CD8-positive, alpha-beta memory T cell (primary cell): ENCODE measurements at places on chromosomes 4 and X. TPM values are rescaled to one million over a fixed set of nuclear protein-coding genes. Genes with fewer than 3 reads are reported as not detected.

The NAP1L2 gene
- 2.5 TPM for total RNA-seq

The ATP2B3 gene
- not detected for total RNA-seq

The TEC gene
- total RNA-seq = 2.4 TPM

The OCIAD1 gene
- 114 TPM for total RNA-seq

The SH2D1A gene
- total RNA-seq = 94.6 TPM

The TRPC5OS gene
- total RNA-seq = not detected

The DUSP21 gene
- total RNA-seq = not detected

The TRMT10A gene
- total RNA-seq = 8.1 TPM

The SEPTIN6 gene
- 125 TPM for total RNA-seq

The EREG gene
- total RNA-seq = not detected

The GAGE1 gene
- not detected for total RNA-seq

The MAGEA2 gene
- not detected for total RNA-seq

The TMEM150C gene
- total RNA-seq = not detected

The SAGE1 gene
- not detected for total RNA-seq

- no peak for DNase-seq
Observed at GRCh38 chrX:23631136-23631535, 36.2 kb upstream of the PRDX4 start.

- no peak for DNase-seq
Observed at GRCh38 chrX:103747163-103747562, 29.5 kb upstream of the PLP1 start.

DNA sequence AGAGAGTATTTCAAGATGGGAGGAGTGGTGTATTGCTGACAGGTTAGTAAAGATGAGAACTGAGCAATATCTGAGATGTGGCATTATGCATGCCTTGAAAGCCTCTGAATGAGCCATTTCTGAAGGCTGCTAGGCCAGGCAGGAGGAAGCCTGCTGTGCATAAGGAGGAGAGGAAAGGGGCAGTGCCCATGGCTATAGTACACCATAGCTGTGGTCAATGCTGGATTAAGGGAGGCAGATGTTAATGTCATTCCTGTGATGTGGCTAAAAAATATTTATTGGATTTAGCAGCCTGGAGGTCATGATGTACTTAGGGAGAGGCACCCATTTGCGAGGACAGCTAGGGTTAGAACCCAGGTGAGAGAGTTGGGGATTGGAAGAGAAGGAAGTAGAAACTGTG, 130.0 kb upstream of the LNX1 start:
- no peak for DNase-seq

DNA sequence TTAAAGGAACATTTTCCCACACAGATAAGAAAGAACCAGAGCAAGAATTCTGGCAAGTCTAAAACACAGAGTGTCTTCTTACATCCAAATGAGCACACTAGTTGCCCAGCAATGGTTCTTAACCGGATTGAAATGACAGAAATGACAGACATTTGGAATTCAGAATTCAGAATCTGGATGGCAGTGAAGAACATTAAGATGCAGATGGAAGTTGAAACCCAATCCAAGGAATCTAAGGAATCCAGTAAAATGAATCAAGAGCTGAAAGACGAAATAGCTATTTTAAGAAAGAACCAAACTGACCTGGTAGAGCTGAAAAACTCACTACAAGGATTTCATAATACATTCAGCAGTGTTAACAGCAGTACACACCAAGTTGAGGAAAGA, 21.5 kb downstream of the ANAPC10 start:
- DNase-seq = no peak

- DNase-seq = no peak
Observed at GRCh38 chr4:55008166-55009056, 117.0 kb downstream of the KDR start.

GRCh38 chr4:7130621-7131211, 61.6 kb upstream of the SORCS2 start:
- DNase-seq = no peak

- DNase-seq = peak; percentile 33
Observed at GRCh38 chr4:2042204-2042946, 16.8 kb upstream of the NAT8L start.

- no peak for DNase-seq
Observed at GRCh38 chr4:15552557-15553362, 83.1 kb downstream of the CC2D2A start.

GRCh38 chr4:48149827-48150370, 15.8 kb upstream of the TXK start:
- DNase-seq = no peak

- no peak for DNase-seq
Observed at GRCh38 chrX:17456526-17456925, 81.5 kb downstream of the NHS start.

DNA sequence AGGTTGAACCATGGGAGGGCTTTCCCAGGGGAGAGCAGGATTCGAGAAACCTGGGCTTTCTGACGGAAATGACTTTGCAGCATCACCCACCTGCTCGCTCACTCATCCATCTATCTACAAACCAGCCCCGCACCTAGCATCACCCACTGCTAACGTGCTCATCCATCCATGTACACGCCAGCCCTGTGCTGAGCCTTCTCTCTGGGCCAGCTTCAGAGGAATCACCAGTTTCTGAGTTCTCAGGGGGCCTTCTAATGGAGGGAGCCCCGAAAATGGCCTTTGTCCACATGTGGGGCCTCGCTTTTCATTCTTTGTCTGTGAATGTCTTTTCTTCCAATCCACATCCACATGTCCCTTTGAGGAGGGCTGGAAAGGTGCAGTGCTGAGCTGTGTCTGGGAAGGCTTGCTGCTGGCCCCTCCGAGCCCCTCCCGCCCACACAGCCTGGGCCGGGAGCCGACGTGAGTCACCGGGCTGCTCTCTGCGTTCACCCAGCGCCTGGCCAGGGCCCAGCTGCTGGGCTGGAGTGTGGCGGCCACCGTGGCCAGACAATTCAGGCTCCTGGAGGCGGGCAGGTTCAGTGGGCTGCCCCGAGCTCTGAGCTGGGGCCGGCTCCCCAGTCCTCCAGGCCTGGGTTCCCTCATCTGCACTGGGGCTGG, 14.7 kb downstream of the SORCS2 start:
- DNase-seq = no peak

GRCh38 chr4:42401171-42401570, 3.9 kb downstream of the SHISA3 start:
- no peak for DNase-seq

- no peak for DNase-seq
Observed at GRCh38 chr4:17707671-17708070, 73.8 kb downstream of the FAM184B start.

DNA sequence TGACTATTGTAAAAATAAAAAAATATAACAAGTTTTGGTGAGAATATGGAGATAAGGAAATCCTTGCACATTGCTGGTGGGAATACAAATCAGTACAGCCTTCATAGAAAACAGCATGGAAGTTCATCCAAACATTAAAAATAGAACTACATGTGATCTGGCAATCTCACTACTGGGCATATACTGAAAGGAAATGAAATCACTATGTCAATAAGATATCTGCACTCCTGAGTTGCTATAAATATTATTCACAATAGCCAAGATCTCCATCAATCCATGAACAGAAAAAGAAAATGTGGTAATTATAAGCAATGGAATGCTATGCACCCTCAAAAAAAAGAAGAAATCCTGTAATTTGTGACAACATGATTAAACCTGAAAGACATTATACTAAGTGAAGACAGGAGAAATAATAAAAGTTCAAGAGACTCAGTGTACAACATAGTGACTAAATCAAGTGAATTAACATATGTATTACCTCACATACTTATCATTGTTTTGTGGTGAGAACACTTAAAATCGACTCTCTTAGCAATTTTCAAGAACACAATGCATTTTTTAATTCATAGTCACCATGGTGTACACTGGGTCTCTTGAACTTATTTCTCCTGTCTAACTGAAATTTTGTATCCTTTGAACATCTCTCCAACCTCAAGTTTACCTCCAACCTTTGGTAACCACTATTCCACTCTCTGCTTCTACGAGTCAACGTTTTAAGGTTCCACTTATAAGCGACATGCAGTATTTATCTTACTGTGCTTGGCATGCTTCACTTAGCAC, 1703.7 kb upstream of the AGA start:
- DNase-seq = no peak

DNA sequence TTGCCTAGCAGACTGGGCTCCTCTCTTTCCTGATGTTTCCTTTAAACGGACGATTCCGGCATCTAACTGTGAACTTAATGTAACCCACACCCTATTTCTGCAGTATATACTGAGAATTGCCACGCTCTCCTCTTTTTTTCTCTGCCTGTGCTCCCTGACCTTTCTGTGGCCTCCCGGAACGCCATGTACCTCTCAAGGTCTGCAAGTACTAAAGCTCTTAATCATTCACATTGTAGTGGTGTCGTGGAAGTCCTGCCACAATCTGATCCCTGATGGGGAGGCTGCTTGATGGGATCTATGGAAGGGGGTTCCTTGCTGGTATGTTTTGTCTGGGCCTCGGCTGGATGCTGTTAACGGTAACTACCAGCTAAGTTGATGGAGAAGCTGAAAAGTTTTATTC, 302.9 kb upstream of the EPHA5 start:
- DNase-seq = no peak

- DNase-seq = peak; percentile 60
Observed at GRCh38 chrX:53089224-53089842, 4.6 kb upstream of the KANTR start.

GRCh38 chr4:32462944-32463343, 1742.8 kb downstream of the PCDH7 start:
- DNase-seq = no peak

GRCh38 chr4:55386840-55387239, 8.9 kb upstream of the TMEM165 start:
- no peak for DNase-seq

- DNase-seq = no peak
Observed at GRCh38 chrX:154967603-154968002, 54.9 kb downstream of the F8 start.

DNA sequence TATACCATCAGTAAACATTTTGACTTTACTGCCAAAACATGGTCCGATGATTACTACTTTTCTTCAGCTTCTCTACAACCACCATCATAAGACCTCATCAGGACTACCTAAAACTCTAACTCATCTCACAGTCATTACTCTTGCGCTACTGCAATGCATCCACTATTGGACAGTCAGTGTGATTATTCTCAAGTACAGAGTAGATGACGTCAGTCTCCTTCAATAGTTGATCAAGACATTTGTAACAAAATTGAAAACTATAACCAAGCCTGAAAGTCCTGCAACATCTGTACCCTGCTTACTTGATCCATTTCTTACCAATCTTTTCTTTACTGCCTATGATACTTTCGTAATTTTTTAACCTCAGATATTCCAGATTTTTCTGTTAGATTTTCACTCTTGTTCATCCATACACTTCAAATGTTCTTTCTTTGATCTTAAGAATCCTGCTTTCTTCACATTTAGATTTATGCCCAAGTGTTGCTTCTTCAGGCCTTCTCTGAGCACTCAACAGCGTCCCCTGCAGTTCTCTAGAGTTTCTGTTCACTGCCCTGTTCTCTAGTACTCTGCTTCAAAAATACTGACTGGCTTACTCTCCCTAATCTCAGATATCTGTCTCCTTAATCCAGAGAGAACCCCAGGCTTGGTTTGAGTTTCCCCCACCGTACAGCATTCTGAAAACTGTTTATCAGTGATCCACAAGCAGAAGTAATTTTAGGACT, 1517.6 kb downstream of the STIM2 start:
- no peak for DNase-seq

DNA sequence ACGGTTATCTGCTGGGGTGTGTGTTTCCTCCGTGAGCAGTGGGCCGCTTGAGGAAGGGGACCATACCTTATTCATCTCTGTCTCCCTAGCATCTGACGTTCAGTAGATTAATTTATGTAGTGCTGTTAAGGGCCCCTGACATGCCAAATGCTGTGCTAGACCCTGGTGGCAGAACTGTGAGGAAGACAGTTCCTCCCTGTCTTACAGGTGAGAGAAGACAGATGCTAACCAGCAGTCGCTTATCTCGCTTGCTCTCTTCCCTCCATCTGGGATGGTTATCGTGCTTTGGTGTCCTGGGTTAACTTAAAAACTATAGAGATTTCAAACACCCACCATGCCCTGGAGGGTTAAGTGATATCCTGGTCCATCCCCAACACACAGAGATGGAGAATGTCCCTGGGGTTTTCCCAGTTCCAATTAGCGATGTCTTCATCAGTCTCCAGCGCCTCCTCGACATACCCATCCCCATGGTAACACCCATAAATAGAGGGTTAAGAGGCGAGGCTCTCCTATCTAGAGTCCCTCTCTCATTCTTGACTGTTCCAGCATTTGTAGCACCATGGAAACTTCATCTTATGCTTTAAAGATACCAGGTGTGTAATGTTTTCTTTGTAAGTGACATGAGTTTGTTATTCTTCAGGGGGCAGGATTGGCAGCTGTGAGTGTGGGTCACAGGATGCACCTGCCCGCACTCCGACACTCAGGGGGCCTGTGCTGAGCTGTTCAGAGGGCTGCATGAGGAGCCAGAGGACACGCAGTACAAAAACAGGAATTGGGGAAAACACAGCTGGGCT, 135.2 kb downstream of the STK32B start:
- no peak for DNase-seq

DNA sequence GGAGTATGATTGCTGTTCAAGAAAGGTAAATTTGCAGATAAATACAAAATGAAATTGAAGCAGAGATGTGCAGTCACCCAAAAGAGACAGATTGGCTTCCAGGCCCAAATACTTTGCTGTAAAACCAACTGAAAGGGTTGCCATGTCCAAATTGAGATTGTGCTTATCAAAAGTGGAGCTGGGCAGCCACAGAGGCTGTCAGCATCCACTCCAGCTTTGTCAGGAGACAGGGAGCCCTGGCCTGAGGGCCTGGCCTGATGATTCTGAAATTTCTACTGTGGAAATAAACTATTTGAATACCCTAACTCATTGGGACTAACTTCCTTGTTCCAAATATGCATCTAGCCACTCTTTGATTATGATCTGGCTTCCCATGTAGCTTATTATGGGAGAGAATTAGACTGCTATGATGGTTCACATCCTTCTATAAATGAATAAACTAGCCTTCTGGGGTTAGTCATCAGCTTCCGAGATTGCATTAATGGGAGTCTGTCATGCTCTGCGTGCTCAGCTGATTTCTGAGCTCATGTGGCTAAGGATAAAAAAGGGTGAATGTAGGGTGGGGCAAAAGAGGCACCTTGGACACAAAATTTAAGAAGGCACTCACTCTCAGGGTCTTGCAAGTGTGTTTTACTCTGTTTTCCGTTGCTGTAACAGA, 48.2 kb downstream of the SLC34A2 start:
- DNase-seq = no peak
